ENCODE measurements at places on chromosomes 6 and 20. TPM values are rescaled to one million over a fixed set of nuclear protein-coding genes. Genes with fewer than 3 reads are reported as not detected.

DNA sequence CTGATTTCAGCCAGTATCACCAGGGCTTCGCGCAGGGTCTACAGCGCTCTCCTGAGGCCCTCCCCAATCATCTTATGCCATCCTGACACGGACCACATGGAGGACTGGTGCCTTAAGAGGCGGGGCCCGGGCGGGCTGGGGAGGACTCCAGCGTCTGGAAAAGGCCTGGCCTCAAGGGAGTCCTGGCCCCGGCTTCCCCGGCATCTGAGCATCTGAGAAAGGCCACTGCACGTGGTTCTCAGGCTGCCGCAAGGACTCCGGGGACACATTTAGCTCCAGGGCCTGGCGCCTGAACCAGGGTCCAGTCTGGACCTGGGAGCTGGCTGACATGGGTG is 21.4 kb downstream of the BHLHE23 start:
- no peak for DNase-seq

SLC2A10 gene
- 16.1 TPM for total RNA-seq

- DNase-seq, result no peak
These were observed 90.6 kb upstream of the TOP1 start for GRCh38 chr20:40938020-40938419.

- no peak for DNase-seq
These were observed 168.2 kb upstream of the SULF2 start for GRCh38 chr20:47953471-47953870.

TINAG gene
- not detected for total RNA-seq

GRCh38 chr6:158649289-158650143 is at the start of gene SYTL3:
Gene SYTL3, plus strand, starts transcription at chr6:158650054. Its CDS starts 13,215 bp downstream, at chr6:158663269.
- DNase-seq, result no peak

HDGFL1 gene
- not detected for total RNA-seq

NMBR gene
- total RNA-seq, result 0.74 TPM

DNA sequence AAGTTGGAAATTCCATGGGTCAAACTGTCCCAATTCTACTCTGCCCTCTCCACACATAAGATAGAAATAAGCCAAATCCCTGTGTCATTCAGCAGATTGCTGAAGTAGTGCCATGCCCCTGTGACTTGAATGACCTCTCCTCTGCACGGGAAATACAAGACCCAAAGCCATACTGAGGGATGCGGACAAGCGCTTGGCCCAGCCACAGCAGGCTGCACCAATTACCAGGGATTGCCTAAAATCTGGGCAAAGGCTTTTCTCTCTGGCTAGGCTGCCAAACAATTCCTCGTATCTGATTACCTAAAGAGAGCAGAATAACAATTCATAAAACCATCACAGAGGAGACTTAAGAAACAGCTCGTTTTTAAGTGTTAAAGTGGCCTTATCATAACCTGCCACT is 421.8 kb upstream of the JARID2 start:
- DNase-seq, result no peak

GRCh38 chr6:38172739-38173410 is 353.3 kb downstream of the ZFAND3 start:
- no peak for DNase-seq

DNA sequence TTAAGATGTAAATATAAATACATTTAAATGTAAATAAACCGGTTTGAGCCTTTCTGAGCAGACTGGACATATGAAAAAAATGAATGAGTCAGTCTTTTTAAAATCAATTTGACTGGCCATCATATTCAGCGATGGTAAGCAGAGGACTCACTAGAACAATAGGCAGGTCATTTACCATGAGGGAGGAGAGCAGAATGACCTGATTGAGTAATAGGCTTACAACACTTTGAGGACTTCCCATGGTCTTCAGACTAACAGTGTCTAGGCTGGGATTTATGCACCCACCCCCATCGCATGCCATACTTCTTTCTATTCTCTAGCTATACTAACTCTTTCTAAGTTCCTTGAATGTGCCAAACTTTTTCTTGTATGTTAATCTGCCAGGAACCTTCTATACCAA is 241.9 kb upstream of the RAB32 start:
- no peak for DNase-seq

DNA sequence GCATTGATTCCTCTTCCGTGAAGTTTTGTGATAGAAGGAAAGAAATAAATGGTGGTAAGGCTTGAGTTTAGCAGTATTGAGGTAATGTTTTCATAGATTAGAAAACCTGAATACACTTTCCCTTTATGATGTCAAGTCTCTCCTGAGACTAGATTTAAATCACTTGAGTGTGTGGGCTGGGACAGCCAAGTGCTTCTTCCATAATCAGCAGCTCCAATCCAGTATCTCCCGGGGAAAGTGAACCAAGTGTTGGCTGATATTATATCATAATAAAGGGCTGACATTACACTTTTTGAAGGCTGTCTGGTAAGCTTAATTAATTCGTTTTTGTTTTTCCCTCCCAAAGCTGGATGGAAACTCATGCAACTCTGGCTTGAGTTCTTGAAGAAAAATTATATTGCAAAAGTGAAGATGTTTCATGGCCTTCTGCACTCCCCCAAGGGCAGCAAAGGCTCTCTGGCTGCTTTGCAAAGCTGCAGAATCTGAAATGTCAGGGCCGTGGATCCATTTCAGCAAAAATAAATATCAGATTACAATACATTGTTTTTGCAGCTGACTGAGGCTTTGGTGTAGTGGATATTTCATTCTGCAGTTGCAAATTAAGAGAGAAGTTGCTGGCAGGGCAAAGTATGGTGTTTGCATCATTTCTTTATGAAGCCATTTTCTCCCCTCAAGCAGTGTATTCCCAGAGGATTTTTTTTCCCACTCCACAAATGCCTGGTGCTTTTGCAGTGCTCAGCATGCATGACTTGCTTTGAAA is 101.2 kb downstream of the MKKS start:
- no peak for DNase-seq

- DNase-seq, result no peak
These were observed 638 bp downstream of the BLCAP start for GRCh38 chr20:37526839-37527637.

CTAGE9 gene
- total RNA-seq, result not detected

CAGE1 gene
- not detected for total RNA-seq

DNA sequence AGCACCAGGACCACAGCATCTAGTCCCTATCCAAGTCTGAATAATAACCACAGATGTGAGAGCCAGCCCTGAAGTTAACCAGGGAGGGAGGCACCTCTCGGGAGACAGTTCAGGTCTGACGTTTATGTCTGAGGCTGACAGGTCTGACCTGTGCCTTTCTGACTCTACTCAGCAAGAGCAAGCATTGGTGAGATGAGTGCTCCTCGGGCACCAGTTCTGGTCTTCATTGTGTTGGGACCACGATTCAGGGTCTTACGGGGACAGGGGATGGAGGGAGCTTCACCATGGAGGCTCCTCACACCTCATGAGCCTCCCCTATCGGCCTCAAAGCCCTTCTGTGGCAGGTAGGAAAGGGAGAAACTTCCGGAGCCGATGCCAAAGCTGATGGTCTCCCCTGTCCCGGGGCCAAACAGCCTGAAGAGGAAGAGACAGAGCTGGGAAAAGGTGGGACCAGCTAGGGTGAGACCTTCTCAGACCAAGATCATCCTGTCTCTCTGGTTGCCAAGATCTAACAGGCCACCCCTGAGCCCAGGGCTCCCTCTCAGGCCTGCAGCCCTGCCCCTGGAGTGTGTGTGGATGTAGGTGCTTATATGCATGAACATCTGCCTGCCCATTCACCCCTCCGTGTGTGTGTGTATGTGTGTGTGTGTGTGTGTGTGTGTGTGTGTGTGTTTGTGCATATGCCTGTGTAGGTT is 170.5 kb downstream of the VEGFA start:
- no peak for DNase-seq

GRCh38 chr6:111609827-111610526 is 4.3 kb upstream of the TRAF3IP2 start:
- no peak for DNase-seq

- no peak for DNase-seq
These were observed 459.1 kb upstream of the JAG1 start for GRCh38 chr20:11132819-11133415.

GRCh38 chr20:376750-377149 is 3.8 kb upstream of the TRIB3 start:
- DNase-seq, result no peak

DNA sequence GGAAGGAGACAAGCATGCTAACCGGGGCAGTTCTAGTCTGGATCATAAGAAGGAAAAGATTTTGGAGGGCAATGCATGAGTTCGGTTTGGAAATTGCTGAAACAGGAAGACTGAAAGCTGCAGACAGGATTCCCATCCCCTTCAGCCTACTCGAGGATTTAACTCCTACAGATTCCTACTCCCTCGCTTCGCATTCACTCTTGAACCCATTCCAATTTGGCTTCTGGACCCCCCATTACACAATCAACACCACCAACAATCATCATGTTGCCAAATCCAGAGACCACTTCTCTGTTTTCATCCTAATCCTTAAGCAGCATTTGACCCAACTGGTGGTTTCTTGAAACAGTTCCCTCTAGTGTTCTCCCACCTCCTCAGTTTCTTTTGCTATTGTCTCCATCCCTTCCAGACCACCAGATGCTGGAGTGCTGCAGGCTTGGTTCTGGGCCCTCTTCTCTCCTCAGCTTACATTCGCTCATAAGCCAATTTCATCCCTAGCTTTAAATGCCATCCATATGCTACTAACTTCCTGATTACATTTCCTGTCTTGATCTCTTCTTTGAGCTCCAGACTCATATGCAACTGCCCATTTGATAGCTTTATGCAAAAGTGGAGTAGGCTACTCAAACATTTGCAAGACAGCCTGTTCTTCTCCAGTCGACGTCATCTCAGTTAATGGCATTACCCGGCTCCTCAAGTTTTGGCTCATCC is 66.5 kb downstream of the DTNBP1 start:
- DNase-seq, result no peak

GRCh38 chr6:116206231-116206903 is 47.5 kb downstream of the TSPYL4 start:
- DNase-seq, result no peak

DNA sequence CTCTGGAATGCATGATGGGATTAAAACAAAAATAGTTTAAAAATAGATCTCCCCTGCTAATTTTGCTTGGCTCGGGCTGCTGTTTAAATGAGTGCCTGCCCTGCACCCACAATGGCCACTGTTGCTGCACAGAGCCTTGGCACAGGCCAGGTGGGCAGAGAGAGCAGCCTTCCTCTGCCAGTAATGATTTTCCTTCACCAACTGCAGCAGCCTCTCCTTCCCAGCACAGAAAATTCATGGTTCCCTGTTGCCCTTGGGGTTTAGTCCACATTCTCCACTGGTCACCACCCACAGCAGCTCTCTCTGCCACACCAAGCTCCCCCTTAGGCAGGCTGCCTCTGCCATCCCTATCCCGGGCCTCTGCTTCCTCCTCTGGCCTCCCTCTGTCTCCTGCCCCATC is 30.2 kb downstream of the TGM3 start:
- DNase-seq, result no peak

- DNase-seq, result no peak
These were observed 303.5 kb downstream of the CDH4 start for GRCh38 chr20:61555566-61555965.

C20orf141 gene
- not detected for total RNA-seq

RCAN2 gene
- 23.3 TPM for total RNA-seq
